ENCODE measurements at places on chromosomes 12 and 14.

DNA sequence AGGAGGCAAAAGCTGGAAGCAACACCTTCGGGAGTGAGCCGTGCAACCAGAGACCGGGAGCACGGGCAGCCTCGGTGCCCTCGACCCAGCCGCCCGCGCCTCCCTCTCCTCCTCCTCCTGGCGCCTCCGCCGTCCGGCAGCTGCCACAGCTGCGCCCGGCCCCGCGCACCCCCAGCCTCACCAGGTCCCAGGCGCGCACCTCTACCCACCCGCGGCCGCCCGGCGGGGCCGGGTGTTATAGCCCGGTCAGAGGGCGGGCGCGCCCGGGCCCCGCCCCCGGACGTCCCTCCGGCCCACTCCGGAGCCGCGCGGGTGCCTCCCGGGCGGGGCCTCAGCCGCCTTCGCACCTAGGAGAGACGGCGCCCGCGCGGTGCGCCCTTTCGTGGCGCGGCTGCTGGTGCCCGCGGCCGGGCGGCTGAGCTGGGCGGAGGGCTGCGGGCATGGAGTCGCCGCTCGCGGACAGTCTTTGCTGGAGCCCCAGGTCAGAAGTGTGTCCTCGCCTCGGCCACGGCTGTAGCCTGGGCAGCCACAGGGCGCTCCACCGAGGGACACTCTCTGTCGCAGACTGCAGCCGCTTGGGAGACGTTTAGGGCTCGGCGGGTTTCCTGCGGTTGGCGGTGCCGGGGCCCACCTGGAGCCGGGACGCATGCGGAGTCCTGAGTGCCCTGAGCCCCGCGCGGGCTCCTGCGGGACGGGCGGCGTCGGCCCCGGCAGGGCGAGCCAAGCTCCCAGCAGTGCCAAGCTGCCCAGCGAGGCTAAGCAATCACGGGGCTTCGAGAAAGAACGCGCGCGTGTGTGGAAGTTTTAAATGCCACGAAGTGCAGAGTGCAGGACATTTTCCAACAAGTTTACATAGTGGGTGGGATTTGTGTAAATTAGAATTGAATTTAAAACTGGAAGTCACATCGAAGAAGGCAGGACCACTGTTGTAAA is at the start of gene CPM:
CPM (minus strand) TSS at position 211 of the 933 bp plus-strand sequence. CDS start 334 bp downstream, outside the sequence.
- DNase-seq: no peak

- no peak for DNase-seq
These were observed 404.4 kb upstream of the MGAT4C start for GRCh38 chr12:86660488-86661147.

DNA sequence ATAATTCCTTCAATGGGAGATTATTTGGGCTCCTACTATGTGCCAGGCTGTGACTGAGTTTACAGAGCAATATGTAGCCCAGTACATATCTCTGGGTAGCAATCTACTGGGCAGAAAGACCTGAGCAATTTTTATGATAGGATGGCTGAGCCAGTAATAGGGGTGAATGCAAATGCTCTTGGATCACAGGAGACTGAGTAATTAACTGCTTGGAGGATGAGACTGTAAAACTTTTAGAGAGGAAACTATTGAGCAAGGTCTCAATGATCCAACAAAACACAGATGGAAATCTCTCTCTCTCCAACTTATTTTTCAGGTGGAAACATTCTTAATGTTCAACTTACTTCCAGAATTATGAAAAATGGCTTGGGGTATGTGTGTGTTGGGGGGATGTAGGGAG is 402.2 kb downstream of the AEBP2 start:
- no peak for DNase-seq

- DNase-seq: no peak
These were observed 106.0 kb upstream of the CCDC196 start for GRCh38 chr14:66380143-66380542.

DNA sequence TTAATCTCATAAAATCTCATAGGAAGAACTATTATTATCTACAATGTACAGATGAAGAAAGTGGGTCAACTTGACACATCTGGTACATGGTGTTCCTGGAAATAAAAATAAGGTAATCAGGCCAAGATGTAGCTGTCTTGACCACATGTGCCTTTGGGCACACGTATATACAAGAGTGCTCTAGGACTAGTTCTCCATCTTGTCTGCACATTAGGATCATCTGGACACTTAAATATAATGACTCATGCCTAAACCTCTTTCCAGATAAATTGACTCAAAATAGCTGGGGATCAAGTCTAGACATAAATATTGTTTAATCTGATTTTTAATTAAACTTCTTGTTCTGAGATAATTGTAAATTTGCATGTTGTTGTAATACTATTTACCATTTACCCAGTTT is 182.6 kb downstream of the CNTN1 start:
- no peak for DNase-seq

- no peak for DNase-seq
These were observed 125.6 kb downstream of the PIWIL1 start for GRCh38 chr12:130463275-130463658.

DNA sequence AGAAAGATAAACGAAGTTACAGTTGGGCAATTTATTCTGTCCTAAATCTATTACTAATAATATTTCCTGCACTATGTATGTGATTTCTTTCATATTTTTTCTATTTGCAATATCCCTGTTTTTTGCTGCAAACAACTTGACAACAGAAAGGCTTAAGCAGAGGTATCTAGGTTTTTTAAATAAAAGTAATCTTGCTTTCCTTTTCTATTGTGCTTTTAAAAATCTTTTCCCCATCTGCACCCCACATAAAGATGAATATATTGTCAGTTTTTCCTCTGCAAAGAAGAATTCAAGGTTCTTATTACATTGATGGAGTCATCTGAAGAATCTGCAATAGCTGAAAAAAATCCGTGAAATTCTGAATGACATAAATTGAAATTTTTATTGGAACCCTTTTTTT is 502 bp upstream of the RALGAPA1 start:
- no peak for DNase-seq

- peak; percentile 59 for DNase-seq
These were observed 46.3 kb upstream of the BCL11B start for GRCh38 chr14:99318091-99318958.

DNA sequence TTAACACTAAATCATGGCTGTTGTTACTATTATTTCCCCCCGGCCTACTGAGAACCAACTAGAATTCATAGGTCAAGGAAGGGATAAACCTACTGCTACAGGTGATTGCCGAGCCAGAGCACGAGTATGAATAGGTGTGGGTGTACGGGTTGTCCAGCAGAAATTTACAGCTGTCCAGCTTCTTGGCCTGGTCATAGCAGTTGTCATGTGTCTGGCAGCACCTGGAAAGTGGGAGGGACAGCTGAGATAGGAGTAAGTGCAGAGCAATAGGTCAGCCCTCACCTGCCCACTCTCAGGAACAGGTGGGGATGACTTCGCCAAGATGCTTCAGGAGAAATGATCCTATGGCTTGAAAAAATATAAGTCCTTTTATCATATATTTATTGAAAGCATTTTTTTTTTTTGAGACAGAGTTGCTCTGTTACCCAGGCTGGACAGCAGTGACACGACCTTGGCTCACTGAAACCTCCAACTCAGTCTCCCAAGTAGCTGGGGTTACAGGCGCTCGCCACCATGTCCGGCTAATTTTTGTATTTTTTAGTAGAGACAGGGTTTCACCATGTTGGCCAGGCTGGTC is 2.6 kb downstream of the PLA2G1B start:
- no peak for DNase-seq

- DNase-seq: no peak
These were observed 11.6 kb downstream of the TMEM30B start for GRCh38 chr14:61269321-61270083.

DNA sequence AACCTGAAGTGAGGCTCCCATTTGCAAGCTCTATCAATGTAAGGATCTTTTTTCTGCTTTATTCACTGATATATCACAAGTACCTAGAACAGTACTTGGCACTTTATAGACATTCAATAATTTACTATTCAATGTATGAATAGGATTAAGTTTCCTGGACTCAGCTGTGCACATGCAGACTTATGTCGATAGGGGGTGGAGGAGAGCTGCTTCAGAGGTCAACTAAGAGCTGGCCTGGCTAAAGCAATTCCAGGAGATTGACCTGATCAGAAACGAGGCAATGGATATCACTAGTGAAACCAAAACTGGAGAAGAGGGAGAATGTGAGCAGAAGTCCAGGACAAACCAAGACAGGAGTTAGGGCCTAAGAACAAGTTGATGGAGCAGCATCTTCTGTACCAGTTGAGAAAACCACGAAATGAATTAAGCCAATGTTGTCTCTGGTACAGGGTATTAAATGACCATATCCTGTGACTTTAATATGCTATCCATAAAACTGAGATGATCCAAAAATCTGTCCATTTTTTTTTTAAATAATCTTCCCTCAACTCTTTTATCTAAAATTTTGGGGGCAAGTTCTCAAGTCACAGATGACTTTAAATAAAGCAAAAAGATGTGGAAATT is 169.2 kb downstream of the PIK3C2G start:
- DNase-seq: no peak

GRCh38 chr14:60590991-60591414 is 58.3 kb downstream of the SIX1 start:
- no peak for DNase-seq

DNA sequence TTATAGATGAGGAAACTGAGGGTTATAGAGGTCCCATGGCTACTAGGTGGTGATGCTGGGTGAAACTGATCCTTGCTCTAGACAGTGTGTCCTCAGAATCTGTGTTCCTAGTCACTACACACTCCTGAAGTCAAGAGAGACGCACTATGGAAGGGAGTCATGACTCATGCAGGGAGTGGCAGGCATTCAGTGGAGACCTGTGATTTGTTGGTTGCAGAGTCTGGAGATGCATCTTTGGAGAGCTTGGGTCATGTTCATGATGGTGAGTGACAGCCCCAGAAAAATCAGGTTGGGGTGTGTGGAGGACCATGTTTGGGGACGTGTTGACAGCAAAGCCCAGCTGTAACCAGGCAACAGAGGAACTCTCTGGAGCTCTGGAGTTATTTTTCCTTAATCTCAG is 38.0 kb upstream of the FBXO21 start:
- DNase-seq: no peak

- no peak for DNase-seq
These were observed 200.3 kb downstream of the GPHN start for GRCh38 chr14:66708267-66708666.

GRCh38 chr12:41140117-41140516 is 48.0 kb upstream of the PDZRN4 start:
- DNase-seq: no peak

GRCh38 chr12:21774358-21775132 is at the start of gene KCNJ8:
Gene KCNJ8, minus strand, starts transcription at chr12:21774706. Its CDS starts 1,090 bp downstream, at chr12:21773616.
- DNase-seq: peak; percentile 89

- DNase-seq: no peak
These were observed 243.1 kb downstream of the RAD51B start for GRCh38 chr14:68062651-68063050.

DNA sequence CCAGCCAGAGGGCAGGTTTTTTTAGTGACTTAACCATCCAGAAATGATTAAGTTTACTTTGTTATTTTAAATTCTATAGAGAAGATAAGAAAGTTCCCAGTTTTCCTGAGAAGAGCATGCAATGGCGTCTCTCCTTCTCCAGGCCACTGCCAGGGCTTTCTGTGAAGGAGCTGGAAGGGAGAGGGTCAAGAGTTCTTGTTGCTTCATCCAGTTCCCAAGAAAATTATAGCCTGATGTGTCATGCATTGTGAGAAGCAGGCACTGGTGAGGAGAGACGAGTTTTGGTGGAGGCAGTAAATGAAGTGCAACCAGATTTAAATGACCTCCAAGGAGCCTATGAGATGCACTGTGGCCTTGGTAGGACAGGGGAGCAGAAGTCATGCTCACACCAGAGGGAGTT is 14.2 kb downstream of the ELK3 start:
- peak; percentile 49 for DNase-seq

GRCh38 chr12:57836442-57837375 is 9.8 kb downstream of the CTDSP2 start:
- DNase-seq: no peak

GRCh38 chr14:29462772-29463171 is 464.9 kb downstream of the PRKD1 start:
- no peak for DNase-seq

DNA sequence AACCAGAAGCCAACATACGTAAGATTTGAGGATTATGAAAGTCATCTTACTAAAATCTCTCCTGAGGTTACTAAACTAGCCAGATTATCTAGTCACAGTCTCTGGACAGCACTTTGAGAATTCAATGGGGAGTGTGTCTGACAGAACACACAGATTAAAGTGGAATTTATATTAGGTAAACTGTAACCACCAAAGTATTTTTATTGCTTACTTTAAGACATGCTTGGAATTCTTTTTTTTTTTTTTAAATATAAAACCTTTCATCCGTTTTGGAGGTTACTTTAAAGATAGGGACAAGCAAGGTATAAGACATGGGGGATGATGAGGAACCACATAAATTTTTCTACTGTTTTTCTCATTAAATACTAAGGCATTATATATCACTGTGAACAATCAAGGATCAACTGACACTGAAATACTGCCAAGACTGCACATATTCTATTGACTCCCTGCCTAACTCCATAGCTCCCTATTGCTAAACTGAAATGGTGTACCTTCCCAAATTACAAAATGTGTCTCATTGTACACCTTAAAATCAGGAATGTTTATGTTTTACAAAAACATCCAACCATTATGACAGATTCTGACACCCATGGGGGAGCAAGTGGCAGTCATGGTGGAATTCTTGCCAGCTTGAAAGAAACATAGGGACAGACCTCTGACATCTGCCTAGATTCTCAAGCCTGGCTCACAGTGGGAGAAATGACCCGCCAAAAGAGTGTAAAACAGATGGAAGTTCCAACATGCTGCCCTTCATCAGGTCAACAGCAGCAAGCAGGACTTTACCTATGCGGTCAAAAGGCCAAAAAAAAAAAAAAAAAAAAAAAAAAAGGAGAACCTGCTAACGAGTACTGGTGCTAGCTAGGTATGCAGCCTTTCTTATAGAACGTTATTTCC is 239.3 kb downstream of the MED13L start:
- no peak for DNase-seq

- DNase-seq: no peak
These were observed 102.7 kb upstream of the TBX5 start for GRCh38 chr12:114508529-114509129.

- DNase-seq: no peak
These were observed 50.5 kb downstream of the B4GALNT3 start for GRCh38 chr12:510071-510825.

DNA sequence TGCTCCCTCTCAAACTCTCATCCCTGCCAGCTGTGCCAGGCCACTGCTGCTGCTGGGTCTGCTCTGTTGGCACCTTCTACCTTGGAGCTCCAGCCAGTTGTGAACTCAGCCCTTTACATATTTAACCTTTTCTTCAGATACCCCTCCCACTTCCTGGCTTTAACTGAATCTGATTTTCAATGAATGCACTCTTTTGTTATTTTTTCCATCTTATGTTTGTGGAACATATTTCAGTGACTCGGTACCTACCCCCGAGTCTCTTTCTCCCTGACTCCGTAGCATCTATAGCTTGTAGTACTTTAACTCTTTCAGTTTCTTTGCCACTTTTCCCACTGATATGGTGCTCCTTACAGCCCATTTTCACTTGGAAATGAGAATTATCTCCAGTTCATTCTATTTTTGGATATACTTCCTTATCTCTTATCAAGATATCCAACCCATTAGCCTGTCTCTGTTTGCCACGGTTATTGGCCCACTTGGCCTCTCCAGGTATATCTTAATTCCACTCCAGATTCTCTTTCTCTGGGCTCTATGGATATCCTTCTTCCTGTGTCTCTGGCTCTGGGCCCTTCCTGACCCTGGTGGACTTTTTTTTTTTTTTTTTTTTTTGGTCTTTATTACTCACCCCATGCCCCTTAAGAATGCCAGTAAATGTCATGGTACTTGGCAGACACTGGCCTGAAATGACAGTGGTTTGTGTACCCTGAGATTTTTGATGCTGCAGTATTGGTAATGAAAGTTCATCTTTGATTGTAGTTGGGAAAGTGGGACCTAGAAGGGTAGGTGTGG is 62.7 kb downstream of the PELI2 start:
- no peak for DNase-seq

Measured in coronary artery (tissue), 2 donors.